ENCODE measurements at places on chromosomes 2 and 18.
A peak's percentile ranks its signal among the peaks of the same experiment; 100 is the strongest.

DNA sequence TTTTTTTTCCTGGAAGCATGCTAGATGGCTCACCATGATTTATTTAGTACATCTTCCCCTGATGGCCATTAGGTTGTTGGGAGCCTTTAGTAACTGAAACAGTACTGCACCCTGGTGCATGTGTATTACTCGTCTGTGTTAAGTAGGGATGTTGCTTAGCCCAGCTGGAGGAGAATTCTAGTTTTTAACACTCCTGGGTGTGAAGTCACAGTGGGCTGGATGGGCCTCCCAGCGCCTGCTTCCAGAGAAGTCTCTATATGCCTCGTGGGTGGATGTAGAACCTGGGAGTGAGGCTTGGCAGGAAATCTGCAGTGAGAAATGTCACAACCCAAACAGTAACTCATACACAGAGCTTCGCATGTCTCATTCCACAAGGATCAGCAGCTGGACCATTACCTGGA is 28.9 kb upstream of the NT5DC4 start:
- DNase-seq = peak; percentile 61

- DNase-seq = no peak
Measured at GRCh38 chr18:77129150-77129551, 3.4 kb downstream of the MBP start.

- no peak for DNase-seq
Measured at GRCh38 chr2:189599245-189599644, 18.7 kb upstream of the SLC40A1 start.

DNA sequence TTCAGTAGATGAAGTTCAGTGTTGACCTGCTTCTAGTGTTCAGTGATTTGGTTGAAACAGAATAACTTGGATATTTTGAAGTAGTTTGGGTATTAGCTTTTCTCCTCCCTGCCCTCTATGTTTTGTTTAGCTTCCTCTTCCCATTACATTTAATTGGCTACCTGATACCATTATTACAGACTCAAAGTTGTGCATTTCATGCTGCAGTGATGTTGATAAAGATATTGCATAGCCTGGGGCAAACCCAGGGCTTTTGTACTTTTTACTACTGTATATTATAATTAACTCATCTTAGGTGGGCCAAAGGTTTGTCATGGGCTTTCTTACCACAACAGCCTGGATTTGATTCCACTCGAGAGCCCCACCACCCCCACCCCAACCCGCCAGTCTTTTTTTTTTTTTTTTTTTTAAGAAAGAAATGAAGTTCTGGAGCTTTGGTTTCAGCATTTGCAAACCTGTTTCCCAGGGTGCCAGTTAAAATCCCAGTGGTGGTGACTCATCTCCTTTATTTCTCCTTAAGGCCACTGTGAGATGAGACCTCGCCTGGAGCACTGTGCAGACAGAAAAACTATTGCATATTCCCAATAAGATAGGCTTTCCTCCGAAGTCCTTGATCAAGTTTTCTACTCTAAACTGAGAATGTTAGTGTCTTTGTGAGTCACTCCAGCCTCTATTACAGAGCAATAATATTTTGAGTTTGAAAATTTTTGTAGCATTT is 393.7 kb upstream of the FANCL start:
- DNase-seq = no peak

DNA sequence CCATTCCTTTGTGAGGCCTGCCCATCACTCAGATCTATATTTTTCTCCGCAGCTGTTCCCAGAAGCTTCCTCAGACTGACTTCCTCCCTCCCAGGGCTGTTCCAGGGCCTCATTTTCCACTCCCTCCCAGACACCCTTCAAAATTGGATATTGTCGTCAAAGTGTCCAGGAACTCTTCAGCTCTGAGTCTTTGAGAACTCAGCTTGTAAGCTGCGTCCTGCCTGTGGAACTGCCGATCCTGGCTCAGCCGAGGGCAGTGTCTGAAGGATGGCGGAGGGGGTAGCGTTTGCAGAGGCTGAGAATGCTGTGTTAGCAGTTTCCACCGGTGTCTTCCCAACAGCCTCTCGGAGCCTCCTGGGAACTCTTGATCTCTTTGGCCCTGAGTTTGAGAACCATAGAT is 27.1 kb downstream of the NCK2 start:
- DNase-seq = no peak

DNA sequence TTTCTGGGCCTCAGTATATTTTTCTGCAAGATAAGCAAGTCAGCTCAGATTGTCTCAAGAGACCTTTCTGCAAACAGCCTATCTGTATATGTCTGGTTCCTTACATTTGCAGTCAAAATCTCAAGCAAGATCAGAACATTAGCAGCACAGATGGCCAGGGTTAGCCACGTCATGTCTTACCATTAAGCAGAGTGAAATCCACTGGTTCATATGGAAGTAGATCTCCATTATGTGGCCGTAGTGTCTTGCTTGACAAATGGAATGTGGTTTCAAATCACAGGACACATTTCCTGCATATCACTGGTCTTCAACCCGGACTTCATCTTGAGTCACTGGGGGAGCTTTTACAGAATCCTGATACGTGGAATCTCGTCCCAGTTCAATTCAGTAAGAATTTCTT is 500.2 kb downstream of the FBXO15 start:
- no peak for DNase-seq

GRCh38 chr2:59806486-59806885 is 747.0 kb downstream of the BCL11A start:
- DNase-seq = no peak

GRCh38 chr18:62790871-62791772 is 75.8 kb downstream of the PHLPP1 start:
- DNase-seq = no peak

DNA sequence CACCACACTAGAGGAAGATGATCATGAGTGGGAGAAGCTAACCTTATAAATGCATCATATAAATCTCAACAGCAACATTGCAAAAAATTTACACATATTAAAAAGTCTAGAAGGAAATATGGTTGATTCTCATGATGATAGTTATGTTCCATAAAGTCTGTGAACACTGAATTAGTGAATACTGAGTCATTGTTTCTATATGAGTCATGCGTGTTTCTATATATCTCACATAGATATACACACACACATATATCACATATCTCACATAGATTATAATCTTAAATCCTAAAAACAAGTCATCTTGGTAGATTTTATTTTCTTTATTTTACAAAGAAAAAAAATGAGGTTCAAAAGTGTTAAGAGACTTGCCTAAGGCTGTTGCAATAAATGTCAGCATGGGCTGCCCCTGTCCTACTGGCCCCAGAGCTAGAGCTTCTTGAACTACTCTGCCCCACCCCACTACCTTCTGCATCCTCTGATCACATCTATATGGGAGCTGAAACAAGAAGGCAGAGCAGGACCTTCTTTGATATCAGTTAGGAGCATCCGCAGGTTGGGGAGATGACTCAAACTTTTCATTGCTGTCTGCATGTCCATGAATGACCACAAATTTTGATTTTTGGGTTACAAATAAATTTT is 81.8 kb upstream of the ADAM23 start:
- DNase-seq = peak; percentile 50

DNA sequence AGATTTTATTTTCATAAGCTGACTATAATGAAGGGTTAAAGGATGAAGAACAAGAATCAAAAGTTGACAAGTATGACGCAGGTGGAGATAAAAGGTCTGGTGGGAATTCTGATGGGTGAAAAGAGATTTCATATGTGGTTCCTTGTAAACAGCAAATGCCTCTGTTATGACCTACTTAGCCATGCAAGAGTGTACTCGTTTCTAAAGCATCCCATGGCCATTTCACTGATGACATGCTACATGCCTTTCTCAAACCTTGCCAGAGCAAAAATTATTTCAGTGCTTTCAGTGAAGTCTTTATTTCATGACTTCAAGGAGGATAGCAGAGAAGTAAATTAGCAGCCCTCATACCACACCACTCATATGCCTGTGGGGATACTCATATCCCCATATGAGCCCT is 71.7 kb downstream of the FEZ2 start:
- no peak for DNase-seq

- no peak for DNase-seq
Measured at GRCh38 chr2:100274076-100274475, 48.2 kb downstream of the LONRF2 start.

GRCh38 chr2:42673989-42674579 is 89.9 kb downstream of the OXER1 start:
- no peak for DNase-seq

DNA sequence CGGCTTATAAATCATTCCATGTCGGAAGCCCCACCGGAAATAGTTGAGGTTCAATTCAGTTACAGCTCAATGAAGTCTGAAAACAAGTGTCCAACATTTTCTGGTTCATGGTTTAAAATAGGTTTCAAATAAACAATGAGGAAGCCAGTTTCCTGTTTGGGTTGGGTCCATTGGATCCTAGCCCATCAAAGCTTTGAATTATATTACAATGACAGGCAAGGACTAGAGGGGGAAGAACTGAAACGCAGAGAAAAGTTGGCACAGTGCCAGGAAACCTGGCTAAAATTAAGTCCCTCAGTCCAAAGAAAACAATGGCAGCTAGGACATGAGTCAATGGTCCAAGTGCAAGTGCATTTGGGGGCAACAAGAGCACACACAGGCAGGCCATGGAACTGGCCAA is 32.0 kb downstream of the SLC14A1 start:
- no peak for DNase-seq

DNA sequence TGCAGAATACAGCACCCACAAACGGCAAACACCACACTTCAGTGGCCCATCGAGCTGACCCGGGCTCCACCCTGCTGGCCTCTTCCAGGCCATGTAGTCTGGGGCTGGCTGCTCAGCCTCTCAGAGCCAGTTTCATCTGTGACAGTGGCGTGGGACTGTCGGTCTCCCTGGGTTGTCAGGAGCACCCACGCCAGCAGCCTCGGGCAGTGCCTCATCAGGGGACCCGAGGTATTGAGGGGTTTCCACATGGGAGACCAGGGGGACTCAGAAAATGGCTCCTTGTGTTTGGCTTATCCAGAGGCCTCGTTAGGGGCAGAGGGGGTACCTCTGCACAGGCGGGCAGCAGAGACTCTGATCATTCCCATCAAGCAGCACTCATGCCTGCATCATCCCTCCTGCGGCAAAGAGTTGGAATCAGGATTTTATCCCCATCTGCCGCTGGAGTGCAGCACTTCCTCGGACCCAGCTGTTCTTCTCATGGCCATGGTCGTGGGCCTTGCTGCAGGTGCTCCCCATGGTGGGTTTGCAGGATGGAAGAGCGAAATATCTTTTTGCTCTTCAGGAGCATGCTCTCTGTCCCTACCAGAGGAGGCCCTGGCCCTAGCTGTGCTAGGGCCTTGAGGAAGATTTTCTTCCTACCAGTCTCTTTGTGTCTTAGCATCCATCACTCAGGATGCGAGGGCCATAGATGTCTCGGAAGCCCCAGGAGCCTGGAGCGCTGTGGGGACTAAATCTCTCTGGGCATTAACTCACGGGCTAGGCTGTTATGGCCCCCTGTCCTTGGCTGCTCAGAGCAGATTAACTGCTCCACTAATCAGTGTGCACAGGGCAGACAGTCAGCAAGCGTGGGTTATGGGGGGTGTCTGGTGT is 100.8 kb downstream of the CLIP4 start:
- DNase-seq = no peak

DNA sequence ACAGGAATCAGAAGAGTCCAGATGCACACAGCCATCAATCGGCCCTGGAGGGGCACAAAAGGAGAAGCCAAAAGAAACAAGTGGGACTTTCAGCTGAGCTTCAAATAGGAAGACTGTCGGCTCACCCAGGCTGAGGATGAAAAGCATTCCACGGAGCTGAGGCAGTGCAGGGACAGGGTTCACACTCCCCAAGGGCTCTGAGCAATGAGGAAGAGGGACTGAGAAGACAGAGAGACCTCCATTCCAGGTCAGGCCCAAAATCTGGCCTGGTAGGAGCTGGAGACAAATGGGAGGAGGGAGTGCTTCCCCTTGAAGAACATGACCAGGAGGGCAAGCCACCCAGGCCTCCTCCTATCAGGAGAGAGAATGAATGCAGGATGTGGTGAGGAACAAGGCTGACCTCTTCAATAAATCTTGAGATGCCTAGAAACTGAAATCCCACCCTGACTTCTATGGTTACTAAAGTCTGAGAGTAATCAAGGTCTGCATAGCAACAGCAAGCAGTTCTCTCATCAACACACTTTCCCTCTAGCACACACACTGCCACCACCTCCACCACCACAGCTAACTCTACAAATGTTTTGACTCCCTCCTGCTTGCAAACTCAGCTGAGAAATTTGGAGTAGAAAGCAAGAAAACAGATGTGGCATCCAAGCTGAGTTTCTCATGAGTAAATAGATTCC is 434.4 kb downstream of the TNS1 start:
- no peak for DNase-seq

GRCh38 chr2:88711289-88711688 is 19.8 kb downstream of the RPIA start:
- DNase-seq = no peak

DNA sequence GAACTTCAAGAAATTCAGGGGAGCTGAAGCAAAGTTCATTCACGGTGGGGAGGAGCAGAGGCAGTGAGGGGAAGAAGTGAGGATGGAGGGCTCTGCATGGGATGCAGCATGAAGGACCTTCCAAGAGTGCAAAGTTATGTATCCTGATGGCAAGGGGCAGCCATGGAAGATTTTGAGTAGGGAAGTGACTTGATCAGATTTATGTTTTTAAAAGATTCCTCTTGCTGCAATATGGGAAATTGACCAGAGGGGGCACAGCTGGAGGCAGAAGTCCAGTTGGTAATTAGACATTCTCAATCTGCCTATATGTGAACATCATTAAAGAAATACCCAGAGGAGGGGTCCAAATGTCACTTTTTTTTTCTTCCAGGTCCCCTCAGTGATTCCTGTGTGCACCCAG is 21.5 kb upstream of the ANXA4 start:
- DNase-seq = no peak

DNA sequence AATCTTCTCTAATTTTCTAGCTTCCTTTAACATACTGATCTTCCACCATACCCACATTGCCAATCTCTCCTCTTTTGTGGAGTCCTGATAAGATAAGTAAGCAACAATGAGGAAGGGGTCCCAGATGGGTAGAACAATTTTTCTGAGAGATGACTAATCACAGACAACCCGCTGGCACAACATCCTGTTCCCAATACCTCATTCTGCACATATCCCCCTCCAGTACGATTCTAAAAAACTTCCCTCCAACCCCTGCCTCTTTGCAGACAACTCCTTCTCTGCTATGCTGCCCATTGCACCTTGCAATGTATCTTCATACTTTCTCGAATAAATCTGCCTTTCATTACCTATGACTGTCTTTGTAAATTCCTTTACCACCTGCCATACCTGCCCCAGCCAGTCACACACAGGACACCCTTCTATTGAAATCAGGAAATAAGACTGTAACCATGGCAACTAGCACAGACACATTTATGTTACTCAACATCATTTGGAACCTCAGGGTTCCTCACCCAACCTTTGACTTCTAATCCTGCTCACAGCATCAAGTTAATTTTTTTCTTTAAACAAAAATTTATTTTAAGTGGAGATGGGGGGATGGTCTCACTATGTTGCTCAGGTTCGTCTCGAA is 7.4 kb upstream of the EXOC6B start:
- DNase-seq = no peak

DNA sequence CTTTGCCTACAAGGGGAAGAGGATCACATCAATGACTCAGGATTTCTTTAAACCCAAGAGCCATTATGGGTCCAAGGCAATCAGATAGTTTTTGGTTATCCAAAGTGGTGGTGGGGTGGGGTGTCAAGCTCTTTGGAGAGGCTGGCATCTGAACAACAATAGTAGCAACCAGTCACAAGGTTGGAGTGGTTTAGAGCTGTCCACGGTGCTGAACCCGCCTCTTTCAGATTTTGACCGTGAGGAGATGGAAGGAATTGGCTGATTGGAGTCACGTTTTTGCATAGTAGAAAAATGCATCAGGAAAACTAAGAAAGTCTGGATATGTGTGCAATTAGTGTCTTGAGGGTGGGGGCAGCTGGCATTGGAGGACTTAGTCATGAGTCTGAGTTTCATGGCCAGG is 159.9 kb downstream of the LOXHD1 start:
- DNase-seq = peak; percentile 51
